ENCODE measurements at places on chromosomes 7 and 10.

DNA sequence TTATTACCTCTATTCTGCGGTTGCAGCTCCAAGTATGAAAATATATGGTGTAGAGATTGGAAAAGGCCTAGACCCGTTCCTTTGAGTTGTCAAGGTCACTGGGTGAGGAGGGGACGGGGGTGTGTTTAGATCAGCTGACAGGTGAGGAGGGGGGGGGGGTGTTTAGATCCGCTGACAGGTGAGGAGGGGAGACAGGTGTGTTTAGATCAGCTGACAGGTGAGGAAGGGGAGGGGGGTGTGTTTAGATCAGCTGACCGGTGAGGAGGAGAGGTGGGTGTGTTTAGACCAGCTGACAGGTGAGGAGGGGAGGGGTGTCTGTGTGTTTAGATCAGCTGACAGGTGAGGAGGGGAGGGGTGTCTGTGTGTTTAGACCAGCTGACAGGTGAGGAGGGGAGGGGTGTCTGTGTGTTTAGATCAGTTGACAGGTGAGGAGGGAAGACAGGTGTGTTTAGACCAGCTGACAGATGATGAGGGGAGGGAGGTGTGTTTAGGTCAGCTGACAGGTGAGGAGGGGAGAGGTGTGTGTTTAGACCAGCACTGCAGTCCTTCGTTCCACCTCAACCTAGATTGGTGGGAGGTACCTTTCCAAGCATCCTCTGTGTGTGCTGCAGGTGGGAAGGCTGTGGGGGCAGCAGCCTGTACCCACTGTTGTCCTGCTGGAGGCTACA, 655.0 kb upstream of the ADARB2 start:
- DNase-seq, result no peak

GRCh38 chr10:79053481-79054202, 15.1 kb upstream of the ZMIZ1 start:
- no peak for DNase-seq

GRCh38 chr7:938546-939185, 15.8 kb downstream of the ADAP1 start:
- no peak for DNase-seq

DNA sequence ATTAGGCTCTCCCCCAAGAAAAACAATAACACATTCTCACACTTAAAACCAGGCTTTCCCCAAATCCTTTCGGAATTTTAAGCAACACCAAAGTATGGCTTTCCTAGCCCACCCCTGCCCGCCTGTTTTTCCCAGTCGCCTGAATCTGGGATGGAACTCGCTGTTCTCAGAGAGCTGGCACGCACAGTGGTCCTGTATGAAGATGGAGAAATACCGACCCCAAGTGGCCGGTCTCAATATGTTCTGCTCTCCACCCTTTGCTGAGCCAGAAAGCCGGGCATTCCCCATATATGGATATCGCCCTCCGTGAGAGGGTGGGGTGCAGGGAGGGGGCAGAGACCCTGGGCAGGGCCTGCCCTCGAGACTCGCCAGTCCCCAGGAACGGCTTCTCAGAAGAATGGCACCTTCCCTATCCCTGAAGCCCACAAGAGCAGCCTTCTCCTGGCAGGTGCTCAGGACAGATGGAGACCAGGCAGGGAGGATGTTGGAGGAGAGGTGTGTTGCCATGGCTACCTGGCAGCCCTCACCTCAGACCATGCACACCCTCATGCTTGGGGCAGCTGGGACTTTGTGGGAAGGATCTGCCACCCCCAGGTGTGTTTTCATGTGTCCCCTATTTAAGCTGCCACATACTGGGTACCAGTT, 3.4 kb downstream of the TACR2 start:
- no peak for DNase-seq

- DNase-seq, result no peak
These were observed 11.1 kb downstream of the LIPA start for GRCh38 chr10:89240519-89240918.

DNA sequence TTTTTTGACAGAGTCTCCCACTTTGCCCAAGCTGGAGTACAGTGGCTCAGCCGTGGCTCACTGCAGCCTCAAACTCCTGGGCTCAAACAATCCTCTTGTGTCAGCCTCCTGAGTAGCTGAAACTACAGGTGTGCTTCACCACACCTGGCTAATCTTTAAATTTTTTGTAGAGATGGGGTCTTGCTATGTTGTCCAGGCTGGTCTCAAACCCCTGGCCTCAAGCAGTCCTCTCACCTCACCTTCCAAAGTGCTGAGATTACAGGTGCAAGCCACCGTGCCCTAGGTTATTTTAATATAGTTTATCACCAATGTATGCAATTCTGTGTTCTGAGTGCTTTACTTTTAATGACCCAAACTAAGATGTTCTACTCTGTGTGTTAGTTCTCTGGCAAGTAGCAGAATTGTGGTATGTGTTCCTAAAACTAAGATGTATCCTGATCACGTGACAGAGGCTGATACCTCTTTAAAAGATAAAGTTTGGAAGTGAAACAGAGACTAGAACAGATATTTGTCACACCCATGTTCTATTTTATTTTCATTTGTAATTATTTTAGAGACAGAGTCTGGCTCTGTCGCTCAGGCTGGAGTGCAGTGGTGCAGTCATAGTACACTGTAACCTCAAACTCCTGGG, 22.1 kb upstream of the PFKFB3 start:
- no peak for DNase-seq

- DNase-seq, result no peak
These were observed 32.6 kb downstream of the GRID1 start for GRCh38 chr10:86333826-86334487.

All from CD4-positive, alpha-beta memory T cell (primary cell).